ENCODE measurements at places on chromosomes 1 and 21.

DNA sequence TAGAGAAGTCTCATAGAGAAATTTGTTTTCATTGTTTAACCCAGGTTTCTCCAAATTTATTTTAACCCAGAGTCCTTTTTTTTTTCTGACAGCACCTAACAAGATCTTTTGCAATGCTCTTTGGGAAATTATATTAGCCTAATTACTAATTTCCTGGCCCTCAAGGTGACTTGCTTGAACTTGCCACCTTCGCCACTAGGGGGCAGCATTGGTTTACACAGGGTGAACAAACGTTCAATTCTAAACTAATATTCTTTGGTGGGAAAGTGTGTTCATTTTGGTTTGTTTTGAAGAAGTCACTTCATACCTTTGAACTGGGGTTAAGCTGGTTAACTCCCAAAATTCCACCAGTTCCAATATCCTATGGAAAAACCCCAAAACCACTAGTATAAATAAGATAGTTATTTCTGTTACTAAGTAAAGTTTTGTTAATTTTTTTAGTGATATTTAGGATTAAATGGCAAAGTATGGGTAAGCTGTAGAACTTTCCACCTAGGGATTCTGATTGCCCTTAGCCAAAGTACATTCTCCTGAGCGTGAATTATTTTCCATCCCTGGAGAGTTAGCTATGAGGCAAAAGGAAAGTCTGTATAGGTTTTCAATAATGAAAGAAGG lies 13.0 kb downstream of the CCDC190 start:
- DNase-seq, result peak; percentile 75

DNA sequence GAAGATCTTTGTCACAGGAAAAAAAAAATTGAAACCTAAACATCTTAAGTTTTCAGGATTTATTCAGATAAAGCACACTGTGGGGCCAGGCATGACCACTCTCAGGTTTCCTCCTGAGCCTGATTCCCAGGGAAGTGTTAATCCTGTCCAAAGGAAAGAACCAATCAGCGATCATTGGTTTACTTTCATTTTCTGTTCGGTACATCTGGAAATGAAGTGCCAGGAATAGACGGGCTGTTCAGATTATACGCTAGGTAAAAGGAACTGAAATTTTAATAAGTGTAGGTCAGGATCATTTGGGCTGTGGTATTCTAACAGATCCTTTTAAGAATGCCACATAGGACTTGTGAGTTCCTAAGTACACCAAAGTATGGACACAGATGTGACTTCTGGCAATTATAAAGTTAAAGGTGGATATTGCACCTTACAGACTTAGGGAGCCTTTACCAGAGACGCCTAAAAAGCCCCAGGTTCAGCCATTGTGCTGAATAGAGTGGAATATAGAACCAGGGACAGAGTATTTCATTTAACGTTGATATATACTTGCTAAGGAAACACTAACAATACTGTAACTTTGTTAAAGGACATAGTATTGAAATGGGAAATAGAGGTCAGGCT lies 9.3 kb upstream of the CACYBP start:
- DNase-seq, result peak; percentile 39

DNA sequence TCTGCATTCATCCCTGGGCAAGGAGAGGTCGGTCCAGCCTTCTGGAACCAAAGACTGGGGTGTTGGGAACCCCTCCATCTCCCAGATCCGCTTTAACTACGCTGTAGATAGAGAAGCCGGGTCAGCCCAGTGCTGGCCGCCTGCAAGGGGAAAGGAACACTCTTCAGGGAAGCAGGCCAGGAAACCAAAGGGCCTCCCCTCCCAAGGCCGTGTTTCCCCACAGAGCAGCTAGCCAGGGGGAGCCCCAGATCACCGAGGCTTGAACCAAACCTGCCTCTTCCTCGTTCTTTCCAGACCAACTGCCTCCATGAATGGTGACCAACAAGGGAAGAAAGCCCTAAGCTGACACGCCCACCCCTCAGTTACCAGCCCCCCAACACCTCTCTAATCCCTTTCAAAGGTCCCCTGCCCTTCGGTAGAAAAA lies 1.2 kb upstream of the CHD5 start:
- DNase-seq, result no peak

GRCh38 chr21:34365809-34366208 lies 2.0 kb downstream of the KCNE2 start:
- DNase-seq, result no peak

- no peak for DNase-seq
These were observed 99.5 kb downstream of the LACTBL1 start for GRCh38 chr1:22872981-22873664.

GRCh38 chr1:228194436-228194835 lies 13.4 kb upstream of the OBSCN start:
- DNase-seq, result no peak

DNA sequence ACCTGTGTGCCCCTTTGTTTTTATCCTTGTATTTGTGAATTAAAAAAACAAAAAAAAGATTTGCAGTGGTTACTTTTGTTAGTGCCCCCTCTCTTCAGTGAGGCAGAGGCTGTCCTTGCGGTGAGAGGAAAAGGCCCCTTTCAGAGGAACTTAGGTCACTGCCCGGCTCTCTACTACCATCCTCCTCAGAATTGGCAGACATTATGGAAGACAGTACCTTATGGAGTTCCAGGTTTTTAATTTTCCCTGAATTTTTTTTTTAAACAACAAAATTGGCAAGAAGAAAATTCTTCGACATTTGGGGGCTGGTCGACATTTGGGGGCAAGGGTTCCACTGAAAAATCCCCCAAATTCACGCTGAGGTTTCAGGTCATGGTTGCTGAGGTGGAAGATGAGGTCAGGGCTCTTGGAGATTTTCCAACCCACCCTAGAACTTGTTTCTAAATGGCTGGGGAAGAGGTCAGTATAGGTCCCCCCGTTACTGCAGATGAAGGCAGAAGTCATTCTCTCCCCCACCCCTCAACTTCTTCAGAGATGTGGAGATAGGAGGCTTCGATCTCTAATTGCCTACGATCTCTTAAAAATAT lies 5.3 kb downstream of the RXFP4 start:
- no peak for DNase-seq

- DNase-seq, result no peak
These were observed 631.3 kb downstream of the PLA2G4A start for GRCh38 chr1:187460093-187460492.

- no peak for DNase-seq
These were observed 85.7 kb upstream of the CXADR start for GRCh38 chr21:17427157-17427556.

DNA sequence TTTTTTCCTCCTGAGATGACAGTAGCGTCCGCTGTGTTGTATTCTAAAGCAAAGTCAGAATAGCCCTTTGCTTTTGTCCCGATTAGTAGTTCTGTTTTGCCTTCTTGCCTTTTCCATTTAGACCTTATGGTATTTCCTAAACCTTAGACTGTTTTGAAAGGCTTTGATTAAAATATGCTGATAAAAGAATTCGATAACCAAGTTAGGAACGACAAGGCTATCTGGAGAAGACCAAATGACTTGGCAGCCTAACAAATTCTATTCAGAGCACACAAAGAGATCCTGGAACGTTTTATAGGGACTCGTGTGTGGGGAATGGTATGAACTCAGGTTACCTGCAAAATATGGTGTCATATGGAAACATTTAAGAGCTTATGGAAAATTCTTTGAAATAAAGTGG lies 42.9 kb downstream of the NFIA start:
- no peak for DNase-seq

GRCh38 chr1:61332796-61333195 lies 250.4 kb downstream of the NFIA start:
- DNase-seq, result no peak

- DNase-seq, result no peak
These were observed 6.2 kb upstream of the KISS1 start for GRCh38 chr1:204202481-204202880.

DNA sequence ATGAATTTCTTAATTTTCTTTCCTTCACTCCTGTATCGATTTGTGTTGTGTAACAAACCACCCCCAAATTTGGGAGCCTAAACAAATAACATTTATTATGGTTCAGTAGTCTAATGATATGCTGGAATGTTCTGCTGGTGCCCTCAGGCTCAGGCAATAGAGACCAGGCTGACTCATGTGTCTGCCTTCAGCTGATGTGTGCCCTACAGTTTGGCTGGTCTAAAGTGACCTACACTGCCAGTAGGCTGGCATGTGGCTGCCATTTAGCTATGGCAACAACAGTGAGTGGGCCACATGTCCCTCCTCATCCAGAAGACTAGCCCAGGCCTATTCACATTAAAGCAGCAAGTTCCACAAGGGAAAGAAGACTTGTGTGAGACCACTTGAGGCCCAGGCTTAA lies 115.8 kb downstream of the PTPRC start:
- no peak for DNase-seq

GRCh38 chr1:6777813-6778212 lies 7.4 kb upstream of the CAMTA1 start:
- no peak for DNase-seq

GRCh38 chr1:201375169-201375568 lies 2.3 kb downstream of the TNNT2 start:
- DNase-seq, result no peak

GRCh38 chr1:108505763-108506070 lies 54.2 kb upstream of the EEIG2 start:
- no peak for DNase-seq

GRCh38 chr1:226938903-226939437 lies 1.1 kb upstream of the COQ8A start:
- DNase-seq, result peak; percentile 56

GRCh38 chr1:225483818-225484656 lies 56.2 kb upstream of the LBR start:
- DNase-seq, result no peak

DNA sequence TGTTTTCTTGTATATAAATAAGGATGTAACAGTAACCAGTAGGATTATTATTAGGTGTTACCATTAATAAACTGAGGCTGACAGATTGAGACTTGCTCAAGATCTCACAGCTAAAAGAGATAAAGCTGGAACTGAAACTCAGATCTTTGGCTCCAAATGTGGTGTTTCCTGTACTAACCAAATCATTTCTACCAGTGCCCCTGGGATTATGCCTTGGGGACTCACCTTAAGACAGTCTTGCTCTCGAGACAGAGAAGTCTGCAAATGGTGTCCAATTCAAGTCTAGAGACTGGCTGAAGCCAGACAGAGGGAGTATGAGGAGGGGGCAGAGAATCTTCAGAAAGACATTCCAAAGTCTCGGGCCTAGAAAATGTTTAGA lies 593 bp upstream of the CD53 start:
- no peak for DNase-seq

- no peak for DNase-seq
These were observed 1.8 kb upstream of the ZNF362 start for GRCh38 chr1:33254491-33254890.

- DNase-seq, result no peak
These were observed at the start of gene RAB25 for GRCh38 chr1:156060937-156061636. RAB25 (plus strand) TSS chr1:156061160; CDS start chr1:156061401, 241 bp downstream.

GRCh38 chr21:16037421-16037955 lies 307.7 kb downstream of the USP25 start:
- DNase-seq, result peak; percentile 30

GRCh38 chr1:244957525-244957924 lies 93.2 kb upstream of the HNRNPU start:
- no peak for DNase-seq

DNA sequence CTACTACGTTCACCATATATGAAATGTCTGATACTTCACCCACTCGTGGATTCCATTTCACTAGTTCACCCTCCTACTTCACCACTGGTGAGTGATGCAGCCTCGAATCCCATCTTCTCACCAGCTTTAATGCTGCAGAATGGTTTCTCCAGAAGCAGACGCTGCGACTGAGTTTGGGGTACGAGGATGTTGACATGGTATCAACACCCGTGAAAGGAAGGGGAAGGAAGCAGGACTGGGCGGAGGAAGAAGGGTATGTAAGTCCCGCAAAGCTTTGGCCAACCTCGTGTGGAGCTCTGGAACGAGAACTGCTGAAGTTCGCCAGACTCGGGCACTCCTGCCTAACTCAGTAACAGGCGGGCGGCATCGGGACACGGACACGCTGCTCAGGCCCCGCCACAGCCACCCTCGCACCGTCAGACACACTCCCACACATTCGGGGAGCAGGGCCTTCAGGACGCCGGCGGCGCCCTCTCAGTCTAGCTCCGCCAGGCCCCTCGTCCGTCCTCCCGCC lies 833 bp upstream of the DIP2A start:
- peak; percentile 75 for DNase-seq

GRCh38 chr1:34648501-34648900 lies 106.3 kb upstream of the GJB5 start:
- no peak for DNase-seq

GRCh38 chr1:15691434-15692032 lies 7.4 kb downstream of the PLEKHM2 start:
- DNase-seq, result no peak

DNA sequence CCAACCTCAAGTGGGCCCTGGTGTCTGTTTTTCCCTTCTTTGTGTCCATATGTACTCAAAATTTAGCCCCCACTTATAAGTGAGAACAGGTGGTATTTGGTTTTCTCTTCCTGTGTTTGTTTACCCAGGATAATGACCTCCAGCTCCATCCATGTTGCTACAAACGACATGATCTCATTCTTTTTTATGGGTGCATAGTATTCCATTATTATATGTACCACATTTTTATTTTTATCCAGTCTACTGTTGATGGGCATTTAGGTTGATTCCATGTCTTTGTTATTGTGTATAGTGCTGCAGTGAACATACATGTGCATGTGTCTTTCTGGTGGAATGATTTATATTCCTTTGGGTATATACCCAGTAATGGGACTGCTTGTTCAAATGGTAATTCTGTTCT lies 27.6 kb downstream of the FCRL3 start:
- no peak for DNase-seq

DNA sequence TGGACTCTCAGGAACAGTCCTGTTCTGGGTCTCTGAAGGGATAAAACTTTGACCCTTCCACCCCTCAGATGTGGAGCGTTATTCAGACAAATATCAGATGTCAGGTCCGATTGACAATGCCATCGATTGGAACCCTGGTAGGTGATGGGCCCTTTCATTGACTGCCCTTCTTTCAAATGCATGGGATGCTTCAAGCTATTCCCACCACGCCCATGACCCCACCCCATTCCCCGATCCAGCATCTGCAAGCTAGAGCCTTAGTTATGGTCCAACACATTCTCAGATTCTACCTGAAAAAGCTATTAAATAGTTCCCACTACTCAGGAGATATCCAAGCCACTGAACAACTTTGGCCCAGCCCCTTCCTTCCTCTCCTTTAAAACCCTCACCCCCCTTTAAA lies 12.5 kb downstream of the POLR3GL start:
- no peak for DNase-seq

- peak; percentile 41 for DNase-seq
These were observed 870 bp downstream of the STRIP1 start for GRCh38 chr1:110035236-110035752.

DNA sequence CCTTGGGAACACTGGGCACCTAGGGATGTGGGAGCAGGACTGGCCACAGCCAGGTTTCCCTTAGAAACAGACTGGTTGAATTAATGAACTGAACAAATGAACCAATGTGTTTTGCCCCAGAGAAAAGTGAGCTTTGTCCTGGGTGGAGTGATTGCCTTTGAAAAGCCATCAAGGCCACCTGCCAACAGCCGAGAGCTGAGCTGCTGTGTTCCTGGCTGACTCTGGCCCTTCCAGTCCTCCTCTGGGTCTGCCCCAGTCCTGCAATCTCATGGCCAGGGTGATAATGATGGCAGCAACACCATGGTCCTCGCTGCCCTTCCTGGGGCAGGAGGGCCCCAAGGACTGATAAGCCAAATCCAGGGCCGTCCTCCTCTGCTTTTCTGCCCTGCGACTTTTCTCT lies 18.2 kb upstream of the GJA9 start:
- DNase-seq, result no peak

- peak; percentile 61 for DNase-seq
These were observed 5.4 kb upstream of the SLC35D1 start for GRCh38 chr1:67059346-67059745.

GRCh38 chr1:231354330-231355020 lies 16.4 kb downstream of the SPRTN start:
- DNase-seq, result peak; percentile 70
